ENCODE measurements at places on chromosomes 13 and 19.

GRCh38 chr19:30046522-30046921 lies 104.5 kb downstream of the URI1 start:
- no peak for DNase-seq

DNA sequence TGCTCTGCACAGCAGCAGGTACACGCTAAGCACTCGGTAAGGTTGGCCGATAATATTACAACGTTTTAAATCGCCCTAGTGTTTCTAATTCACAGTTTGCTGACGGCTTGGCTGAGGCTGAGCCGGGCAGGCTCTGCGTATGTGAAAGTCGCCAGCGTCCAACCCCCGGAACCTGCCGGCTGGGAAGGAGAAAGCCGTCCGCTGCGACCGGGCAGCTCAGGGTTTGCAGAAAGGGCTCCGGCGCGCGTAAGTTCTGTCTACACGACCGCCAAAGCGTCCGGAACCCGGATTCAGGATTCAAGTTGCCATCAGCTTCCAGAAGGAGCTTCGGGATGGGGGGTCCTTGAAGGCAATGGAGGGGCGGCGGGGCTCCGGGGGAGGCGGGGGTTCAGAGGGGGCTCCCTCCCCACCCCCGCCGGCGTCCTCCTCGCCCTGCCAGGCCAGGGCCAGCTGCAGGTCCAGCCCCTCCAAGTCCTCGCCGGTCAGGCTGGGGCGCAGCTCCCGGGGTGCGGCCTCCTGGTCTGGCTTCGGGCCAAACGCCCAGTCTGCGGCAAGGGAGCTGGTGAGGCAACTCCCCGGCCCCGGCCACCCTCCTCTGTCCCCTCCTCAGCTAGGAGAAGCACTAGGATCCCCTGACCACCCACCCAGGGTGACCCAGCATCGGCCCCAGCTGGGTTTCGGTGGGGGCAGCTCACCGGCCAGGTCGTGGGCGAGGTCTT lies 575 bp downstream of the SMIM44 start:
- no peak for DNase-seq

DNA sequence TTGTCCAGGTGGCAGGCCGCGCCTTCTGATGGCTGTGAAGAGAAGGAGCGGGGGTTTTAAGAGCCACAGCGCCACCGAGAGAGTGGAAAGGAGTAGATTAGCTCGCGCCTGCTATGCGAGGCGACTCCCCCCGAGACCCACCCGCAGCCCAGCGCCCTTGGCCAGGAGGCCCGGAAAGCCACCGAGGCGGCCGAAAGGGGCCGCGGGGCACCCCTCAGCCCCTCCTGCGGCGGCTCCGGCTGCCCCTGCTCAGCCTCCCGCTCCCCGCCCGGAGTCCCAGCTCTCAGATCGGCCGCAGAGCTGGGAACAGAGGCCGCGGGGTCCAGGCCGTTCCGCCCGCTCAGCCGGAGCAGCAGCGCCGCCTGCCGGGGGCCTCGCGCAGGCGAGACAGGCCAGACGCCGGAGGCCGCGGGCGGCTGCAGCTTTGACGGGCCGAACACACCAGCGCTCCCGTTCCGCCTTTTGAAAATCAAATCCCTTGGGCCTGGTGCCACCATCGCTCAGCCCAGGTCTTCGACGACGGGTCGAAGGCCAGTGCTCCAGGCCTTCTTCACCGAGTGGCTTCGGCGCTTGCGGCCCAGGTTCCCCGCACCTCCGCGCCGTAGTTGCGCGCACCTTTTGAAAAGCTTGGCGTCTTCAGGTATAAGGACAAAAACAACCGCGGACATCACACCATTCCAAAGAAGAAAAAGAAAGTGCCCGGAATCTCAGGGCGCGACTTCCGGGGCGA lies 15.3 kb downstream of the CDX2 start:
- DNase-seq = peak; percentile 22

DNA sequence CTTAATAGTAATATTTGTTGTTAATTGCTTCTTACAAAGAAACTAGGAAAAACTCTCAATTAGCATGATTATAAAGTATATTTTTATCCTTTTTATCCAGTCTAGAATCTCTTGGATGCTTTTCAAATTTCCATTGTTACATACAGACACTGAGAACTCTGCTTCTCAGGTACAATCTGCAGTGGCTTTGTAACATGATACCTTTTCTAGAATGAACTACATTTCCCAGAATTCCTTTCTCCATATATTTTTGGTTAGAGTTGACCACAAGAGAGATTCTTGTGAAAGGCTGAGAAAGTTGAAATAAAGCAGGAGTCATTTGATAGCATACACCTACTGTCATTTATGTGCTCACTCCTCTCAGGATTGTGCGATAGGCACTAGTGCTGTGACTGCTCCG lies 148.6 kb downstream of the SLITRK6 start:
- DNase-seq = no peak

- no peak for DNase-seq
These were observed 3.2 kb upstream of the SPACA6 start for GRCh38 chr19:51689751-51690453.

- DNase-seq = no peak
These were observed 19.2 kb downstream of the FCGBP start for GRCh38 chr19:39915101-39915847.

DNA sequence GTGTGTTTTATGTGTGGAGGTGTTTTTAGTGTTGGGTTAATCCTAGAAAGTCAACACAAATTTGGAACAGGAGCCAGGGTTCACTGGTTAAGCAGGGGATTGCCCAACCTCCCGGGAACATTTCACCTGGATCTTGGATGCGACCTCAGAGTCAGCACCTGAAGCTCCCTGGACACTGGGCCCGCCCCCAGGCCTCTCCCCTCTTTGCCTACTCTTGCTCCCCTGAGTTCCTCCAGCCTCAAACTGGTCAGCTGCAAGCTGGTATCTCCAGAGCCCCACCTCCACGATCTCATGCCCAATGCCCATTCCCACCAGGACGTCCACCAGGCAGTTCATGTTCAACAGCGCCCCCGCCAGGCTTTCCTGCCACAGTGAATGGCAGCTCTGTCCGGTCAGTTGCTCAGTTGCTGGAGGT lies 9.7 kb downstream of the HSD17B14 start:
- no peak for DNase-seq

Measured in stimulated activated CD4-positive, alpha-beta T cell treated with anti-CD3 and anti-CD28 coated beads, TNF-alpha, amount 100 ng/mL, for 24 hours (primary cell).